Testis (tissue), 5 donors: ENCODE measurements at places on chromosomes 12 and 14. TPM values are rescaled to one million over a fixed set of nuclear protein-coding genes. Genes with fewer than 3 reads are reported as not detected.

Gene IL25
- total RNA-seq = 0.68 TPM

- no peaks in the 10 kb centered on the region for H3K27me3 ChIP-seq
- no peak overlapping the region for H3K4me3 ChIP-seq
- no peak for DNase-seq
- no peak overlapping the region for H3K27ac ChIP-seq
These were observed 9.8 kb downstream of the CCER1 start for GRCh38 chr12:90945070-90945649.

Gene SLCO1B1
- 0.24 TPM for total RNA-seq

GRCh38 chr12:109782326-109782703, 50.9 kb downstream of the TRPV4 start:
- no peaks in the 10 kb centered on the region for H3K4me1 ChIP-seq
- no peak overlapping the region for H3K4me3 ChIP-seq
- H3K27me3 ChIP-seq = no peaks in the 10 kb centered on the region
- no peaks in the 10 kb centered on the region for H3K36me3 ChIP-seq
- no peak overlapping the region for H3K27ac ChIP-seq
- no peak for DNase-seq

DNA sequence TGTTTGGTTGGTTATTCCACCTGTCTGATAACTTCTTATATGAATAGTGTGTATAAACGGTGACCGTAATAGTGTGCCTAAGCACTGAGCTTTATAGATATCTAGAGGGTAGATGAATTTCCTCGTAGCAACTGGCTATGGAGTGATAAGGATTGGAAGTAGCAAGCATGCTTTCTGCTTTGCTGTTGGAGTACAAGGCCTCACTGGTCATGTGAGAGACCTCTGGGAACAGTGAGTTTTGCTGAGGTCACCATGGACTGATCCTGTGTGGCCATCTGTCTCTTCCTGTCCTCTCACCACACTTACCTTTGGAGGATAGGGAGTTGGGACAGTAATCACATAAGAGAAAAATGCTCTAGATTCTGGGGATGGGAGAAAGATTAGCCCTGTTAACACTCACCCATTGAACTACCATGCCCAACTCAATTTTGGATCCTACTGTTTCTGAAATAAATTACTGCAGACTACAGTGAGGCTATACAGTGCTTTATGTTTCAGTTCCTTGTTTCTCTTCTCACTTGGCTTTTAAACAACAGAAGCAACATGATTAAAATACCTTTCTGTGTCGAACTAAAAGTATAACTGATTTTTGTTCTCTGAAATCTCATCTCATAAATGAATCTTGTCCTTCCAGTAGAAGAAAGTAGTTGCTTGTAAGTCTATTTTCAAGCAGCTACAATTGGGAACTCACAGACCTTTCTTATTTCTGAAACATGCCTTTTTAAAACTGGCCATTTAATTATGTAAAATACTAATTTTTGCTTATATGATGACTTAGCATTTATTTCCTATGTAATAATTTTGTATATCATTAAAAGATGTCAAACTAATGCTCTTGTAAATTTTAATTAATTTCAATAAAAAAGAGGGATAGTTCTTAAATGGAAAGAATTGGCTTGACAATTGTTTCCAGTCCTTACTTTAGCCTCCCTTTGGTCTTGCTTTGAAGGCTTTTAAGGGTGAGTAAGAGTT, 8.3 kb downstream of the TMX1 start:
- DNase-seq = no peak
- no peaks in the 10 kb centered on the region for H3K27me3 ChIP-seq
- H3K4me1 ChIP-seq = no peaks in the 10 kb centered on the region
- no peak overlapping the region for H3K4me3 ChIP-seq
- H3K27ac ChIP-seq = no peak overlapping the region
